ENCODE measurements at places on chromosomes 2 and 18.

DNA sequence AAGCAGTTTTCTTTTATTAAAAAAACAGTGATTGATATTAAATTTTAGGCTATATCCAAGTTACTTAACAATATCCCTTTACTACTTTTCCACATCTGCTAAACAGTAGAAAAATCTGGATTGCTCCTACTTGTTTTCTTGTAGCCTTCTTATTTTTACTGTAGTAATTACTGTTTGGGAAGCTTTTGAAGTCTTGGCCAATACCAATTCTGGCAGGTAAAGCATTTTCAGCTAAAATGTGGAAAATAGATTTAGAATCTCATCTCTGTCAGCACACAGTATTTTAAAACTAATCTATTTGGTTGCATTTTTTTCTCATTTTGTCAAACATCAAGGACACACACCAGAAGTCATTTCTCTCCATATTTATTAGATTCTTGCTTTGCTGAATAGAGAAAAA, 1485.7 kb upstream of the PIK3C3 start:
- DNase-seq = no peak

GRCh38 chr2:200662727-200663126, 76.9 kb downstream of the AOX1 start:
- DNase-seq = no peak

- no peak for DNase-seq
Measured at GRCh38 chr18:79200546-79201268, 131.5 kb downstream of the ATP9B start.

DNA sequence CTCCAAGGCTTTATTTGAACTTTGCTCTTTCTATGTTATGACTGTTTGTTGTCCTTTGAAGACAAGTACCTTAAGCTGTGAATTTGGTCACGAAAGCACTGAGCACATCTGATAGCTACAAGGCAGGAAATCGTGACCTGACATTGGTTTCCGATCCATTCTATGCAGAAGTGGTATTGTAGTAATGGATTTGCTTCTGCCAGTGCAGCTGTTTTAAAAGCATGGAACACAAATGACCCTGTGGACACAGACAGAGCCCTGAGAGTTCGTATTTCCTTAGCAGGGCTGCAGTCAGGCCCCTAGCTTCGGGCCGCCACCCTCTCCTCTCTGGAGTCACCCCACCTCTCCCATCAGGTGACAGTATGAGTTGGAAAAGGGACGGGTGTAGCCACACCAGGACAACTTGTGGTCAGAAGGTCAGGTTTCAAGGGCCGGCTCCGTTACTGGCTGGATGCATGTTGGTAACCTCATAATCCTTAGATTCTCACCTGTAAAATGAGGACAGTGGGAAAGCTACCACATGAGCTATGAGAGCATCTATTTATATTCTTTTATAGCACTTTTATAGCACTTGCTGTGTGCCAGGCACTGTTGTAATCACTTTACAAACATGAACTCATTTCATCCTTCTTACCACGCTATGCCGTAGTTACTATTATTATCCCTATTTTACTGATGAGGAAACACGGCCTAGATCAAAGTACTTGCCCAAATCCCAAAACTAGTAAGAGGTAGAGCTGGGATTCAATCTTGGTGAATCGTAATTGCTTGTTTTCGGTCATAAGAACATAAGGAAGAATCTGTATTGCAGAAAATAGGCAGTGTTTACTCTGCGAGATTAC, 70.2 kb downstream of the SPATS2L start:
- DNase-seq = no peak

- no peak for DNase-seq
Measured at GRCh38 chr18:77487951-77488740, 238.5 kb downstream of the GALR1 start.

GRCh38 chr2:143994961-143995360, 525.0 kb downstream of the ZEB2 start:
- no peak for DNase-seq

DNA sequence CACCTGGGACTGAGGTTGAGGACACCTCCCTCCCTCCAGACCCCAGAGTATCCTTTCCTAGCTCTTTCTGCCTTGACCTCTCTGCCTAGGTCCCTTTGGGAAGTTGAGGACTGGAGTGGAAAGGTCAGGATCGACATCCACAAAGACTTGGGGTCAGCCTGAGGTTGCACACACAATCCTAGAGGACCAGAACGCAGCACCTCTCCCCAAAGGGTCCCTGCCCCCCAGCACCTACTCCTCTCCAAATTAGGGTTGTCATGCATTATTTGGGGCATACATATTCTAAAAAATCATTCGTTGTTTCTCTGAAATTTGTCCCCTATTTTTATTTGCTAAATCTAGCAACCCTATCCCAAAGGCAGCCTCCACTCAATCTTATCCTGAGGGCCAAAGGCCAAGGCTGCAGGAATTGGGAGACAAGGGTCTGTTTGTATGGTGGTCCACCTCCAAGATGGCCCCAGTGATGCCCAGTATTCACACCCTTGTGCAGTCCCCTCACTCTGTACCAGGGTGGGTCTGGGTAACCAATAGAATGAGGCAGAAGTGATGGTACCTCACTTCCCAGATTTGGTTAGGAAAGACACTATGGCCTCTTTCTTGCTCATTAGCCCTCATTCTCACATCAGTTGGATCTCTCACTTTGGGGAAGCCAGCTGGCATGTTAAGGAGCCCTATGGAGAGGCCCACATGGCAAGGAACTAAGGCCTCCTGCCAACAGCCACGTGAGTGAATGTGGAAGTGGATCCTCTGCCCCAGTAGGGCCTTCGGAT, 3.5 kb upstream of the CHRNG start:
- no peak for DNase-seq

DNA sequence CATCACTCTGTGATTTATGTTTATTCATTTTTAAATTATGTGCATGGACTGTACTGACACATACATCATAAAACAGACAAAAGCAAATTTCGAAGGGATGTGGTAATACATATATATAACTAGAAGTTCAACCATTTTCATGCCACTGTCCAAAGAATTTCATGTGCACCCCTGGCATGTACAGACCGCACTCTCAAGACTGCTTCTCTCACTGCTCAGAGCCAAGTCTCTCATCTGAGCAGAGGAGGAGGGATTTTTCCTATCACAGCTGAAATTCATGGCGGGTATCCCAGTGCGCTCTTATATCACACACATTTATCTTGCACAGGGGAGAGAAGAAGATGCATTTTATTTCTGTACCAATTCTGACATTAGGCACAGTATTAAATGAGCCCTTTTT, 5.9 kb downstream of the TMEM178A start:
- DNase-seq = no peak

DNA sequence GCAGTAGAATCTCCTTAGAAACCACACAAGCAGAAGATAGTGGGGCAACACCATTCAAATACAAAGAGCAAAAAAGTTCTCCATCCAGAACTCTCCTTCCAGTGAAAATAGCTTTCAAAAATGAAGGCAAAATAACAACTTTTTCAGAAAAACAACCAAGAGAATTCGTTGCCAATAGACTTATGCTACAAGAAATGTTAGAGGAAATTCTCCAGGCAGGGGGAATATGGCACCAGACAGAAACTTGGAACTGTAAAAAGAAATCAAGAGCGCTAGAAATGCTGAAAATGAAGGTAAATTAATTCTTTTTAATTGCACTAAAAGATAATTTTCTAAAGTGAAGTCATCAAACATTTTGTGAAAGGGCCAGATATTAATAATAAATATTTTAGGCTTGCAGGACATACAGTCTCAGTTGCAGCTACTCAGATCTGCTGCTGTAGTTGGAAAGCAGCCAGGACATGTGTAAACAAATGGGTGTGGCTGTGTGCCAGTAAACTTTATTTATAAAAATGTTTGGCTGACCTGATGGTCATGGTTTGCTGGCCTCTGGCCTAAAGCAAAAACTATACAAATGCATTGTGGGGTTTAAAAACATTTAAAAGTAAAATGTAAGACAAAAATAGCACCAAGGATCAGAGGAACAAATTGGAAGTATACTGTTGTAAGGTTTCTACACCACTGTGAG, 73.7 kb upstream of the TGFA start:
- no peak for DNase-seq

- no peak for DNase-seq
Measured at GRCh38 chr2:148603562-148603920, 41.0 kb upstream of the EPC2 start.

GRCh38 chr18:75677696-75678455, 250.4 kb upstream of the SMIM21 start:
- no peak for DNase-seq

DNA sequence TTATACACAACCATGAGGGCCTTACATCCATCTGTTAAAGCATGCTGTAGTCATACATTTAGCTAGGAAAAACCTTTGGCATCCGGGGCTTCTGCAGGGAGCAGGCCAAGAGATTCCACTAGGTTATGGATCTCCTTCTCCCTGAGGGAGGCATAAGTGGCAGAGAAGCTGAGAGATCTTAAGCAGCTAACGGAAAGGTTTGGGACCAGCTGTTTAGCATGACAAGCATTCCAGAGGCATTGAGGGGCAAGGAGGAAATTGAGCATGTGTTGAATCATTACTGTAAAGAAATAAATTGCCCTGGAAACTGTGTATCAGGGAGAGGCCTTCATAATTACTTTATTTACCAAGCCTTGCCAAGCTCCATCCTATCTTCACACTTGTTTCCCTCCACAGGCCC, 643.1 kb downstream of the CNTNAP5 start:
- no peak for DNase-seq

DNA sequence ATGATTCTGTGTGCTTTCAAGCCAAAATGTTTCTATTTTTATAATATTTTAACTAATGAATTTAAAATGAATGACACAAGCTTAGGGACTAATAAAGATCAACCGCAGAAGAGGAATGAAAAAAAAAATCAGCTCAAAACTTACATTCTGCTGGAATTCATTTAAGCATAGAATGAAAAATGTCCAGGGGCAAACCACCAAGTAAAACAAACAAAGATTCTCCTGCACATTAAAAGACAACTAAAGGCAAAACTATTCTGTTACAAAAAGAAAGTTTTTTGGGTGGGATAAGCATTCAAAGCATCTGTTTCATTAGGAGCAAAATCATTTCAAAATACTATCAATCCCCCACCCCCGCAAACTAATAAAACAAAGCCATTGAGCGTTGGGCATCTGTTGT, 99.3 kb upstream of the SOX11 start:
- no peak for DNase-seq

DNA sequence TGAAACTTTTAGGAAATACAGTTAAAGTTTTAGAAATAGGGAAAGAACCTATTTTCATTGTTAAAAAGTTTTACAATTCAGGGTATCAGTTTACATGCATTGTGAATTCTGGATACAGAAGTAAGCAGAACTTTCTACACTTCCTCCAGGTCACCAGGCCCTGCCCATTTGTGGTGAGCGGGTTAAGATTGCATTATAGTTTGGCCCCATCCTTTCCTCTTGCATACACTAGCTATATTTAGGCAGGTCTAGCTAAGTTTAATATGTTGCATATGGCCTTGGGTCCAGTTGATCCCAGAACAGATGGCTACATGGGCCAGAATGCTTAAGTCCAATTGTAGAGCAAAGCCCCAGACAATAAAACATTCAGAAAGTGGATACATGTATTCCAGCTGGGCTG, 4.8 kb downstream of the VWA3B start:
- DNase-seq = no peak

GRCh38 chr2:44943031-44943692, 1.7 kb downstream of the SIX3 start:
- DNase-seq = no peak

- no peak for DNase-seq
Measured at GRCh38 chr2:119257198-119257597, 33.6 kb downstream of the STEAP3 start.

GRCh38 chr2:193695367-193695766, 1500.6 kb upstream of the TMEFF2 start:
- DNase-seq = no peak

DNA sequence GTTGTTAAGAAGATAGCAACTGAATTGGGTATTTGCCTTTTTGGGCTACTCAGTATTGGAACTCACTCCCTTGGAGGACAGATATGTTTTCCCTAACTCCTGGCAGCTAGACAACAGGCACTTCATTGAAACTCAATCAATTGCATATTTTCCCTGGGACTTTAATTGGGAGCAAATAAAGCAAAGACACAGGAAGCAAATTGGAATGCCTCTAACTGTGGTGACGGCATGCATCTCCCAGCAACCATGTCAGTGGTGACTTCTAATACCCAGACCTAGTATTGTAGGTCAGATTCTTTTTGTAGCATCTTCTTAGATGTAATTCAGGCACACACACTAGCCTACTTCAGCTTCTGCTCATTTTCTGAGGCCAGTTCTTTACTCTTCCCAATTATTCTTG, 164.2 kb upstream of the SETBP1 start:
- no peak for DNase-seq

DNA sequence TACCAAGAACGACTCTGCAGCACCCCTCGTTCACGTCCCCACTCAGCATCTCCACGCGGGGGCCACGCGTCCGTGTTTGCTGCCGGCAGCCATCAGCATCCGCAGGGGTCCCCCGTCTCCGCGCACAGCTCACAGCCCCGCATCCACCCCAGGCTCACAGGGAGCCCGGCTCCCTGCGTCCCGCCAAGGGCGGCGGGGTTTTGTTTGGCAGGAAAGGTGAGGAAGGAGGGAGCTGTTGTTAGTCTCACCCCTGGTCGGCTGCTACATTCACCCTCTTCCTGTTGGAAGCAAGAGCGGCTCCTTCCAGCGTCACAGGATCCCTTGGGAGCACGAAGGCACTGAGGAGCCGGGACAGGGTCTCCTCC, 131.0 kb upstream of the CTDP1 start:
- DNase-seq = no peak

DNA sequence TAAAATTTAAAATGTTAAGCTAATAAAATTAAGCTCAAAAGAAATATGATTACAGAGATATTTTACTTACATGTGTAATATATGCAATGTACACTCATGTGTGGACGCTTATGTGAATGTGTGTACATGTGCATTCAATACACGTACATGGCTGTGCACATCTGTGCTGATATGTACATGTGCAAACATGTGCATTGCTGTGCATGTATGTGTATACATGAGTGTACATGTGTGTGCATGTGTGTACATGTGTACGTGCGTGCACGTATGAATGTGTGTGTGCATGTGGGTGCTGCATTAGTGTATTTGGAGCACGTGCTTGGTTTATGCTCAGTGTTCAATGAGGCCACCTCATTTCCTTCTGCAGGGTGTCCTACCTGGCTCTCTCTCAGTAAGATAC, 88.2 kb upstream of the TMEM18 start:
- no peak for DNase-seq

GRCh38 chr2:127753374-127753773, 52.1 kb downstream of the SFT2D3 start:
- DNase-seq = no peak

GRCh38 chr18:44309185-44309584, 371.5 kb upstream of the SETBP1 start:
- DNase-seq = no peak

- no peak for DNase-seq
Measured at GRCh38 chr2:98711506-98711905, 19.4 kb downstream of the MGAT4A start.

- DNase-seq = no peak
Measured at GRCh38 chr18:74197705-74198341, 49.5 kb downstream of the TIMM21 start.

- DNase-seq = no peak
Measured at GRCh38 chr2:44441200-44441599, 79.5 kb downstream of the CAMKMT start.

Data from 8988T (cell line).